Mesangial cell (primary cell): ENCODE measurements at places on chromosomes 7 and 10. TPM values are rescaled to one million over a fixed set of nuclear protein-coding genes. Genes with fewer than 3 reads are reported as not detected.

Gene NEBL
- total RNA-seq = 0.33 and 3.3 TPM in 2 replicates

Gene LIPM
- total RNA-seq = not detected in 2 replicates

Gene NPC1L1
- 0.33 and 1.1 TPM in 2 replicates for total RNA-seq

Gene DNAAF5
- 45.1 and 80.3 TPM in 2 replicates for total RNA-seq
